Natural killer cell (primary cell): ENCODE measurements at places on chromosomes 5 and 9. TPM values are rescaled to one million over a fixed set of nuclear protein-coding genes. Genes with fewer than 3 reads are reported as not detected.

The MPDZ gene
- not detected for total RNA-seq

The ODF2 gene
- 36.4 TPM for total RNA-seq

The STK10 gene
- total RNA-seq, result 705 TPM

The NPR3 gene
- total RNA-seq, result not detected

The PPP3R2 gene
- not detected for total RNA-seq

The LCN2 gene
- total RNA-seq, result 0.82 TPM

GRCh38 chr5:175658299-175659145 is 651 bp downstream of the HRH2 start:
- peak overlapping the region; percentile 39 for H3K4me3 ChIP-seq
- peaks cover 21% of the 10 kb centered on the region for H3K27me3 ChIP-seq
- H3K27ac ChIP-seq, result no peak overlapping the region

GRCh38 chr9:127949827-127950512 is 12.3 kb upstream of the DPM2 start:
- peaks cover 8% of the 10 kb centered on the region for H3K36me3 ChIP-seq
- no peak overlapping the region for H3K4me3 ChIP-seq
- H3K27ac ChIP-seq, result no peak overlapping the region
- DNase-seq, result no peak
- no peaks in the 10 kb centered on the region for H3K27me3 ChIP-seq
- peaks cover 12% of the 10 kb centered on the region for H3K4me1 ChIP-seq

DNA sequence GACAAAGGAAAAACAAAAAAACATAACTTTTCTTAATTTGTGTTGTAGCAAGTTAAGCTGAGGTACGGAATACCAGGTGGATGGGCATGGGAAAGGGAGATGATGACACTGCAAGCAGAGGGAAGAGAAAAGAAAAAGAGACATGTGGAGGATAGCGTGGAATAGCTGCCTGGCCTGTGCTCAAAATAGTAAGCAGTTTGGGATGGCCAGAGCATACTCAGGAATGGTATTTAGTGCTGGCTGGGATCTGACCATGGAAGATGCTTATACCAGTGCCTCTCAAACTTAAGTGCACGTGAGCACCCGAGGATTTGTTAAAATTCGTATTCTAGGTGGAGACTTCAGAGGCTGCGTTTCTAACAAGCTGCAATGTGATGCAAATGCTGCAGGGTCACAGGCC is 41.3 kb downstream of the LNPEP start:
- H3K27ac ChIP-seq, result no peak overlapping the region
- peaks cover 15% of the 10 kb centered on the region for H3K4me1 ChIP-seq
- no peak for DNase-seq
- H3K4me3 ChIP-seq, result no peak overlapping the region
- H3K27me3 ChIP-seq, result no peaks in the 10 kb centered on the region

GRCh38 chr9:68851657-68852056 is 146.6 kb downstream of the PIP5K1B start:
- no peak overlapping the region for H3K4me3 ChIP-seq
- no peaks in the 10 kb centered on the region for H3K27me3 ChIP-seq
- no peak for DNase-seq
- H3K27ac ChIP-seq, result no peak overlapping the region
- no peaks in the 10 kb centered on the region for H3K36me3 ChIP-seq

DNA sequence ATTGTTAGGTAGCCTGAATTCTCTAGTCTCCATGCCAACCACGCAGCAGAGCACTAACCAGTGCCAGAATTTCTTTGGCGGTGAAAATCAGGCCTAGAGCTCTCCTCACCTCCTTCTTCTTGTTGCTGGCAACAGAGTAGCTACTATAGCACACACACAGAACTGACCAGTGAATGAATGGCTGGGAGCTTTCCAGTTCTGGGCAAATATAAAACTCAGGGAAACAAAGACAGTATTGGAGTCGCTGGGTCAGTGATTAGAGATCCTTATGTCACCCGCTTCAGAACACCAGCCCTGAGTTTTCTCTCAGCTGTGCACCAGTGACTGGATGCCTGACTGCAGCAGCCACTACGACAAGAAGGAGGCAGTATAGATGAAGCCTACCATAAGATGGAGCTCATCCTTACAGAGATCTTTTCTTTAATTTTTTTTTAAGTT is 26.9 kb upstream of the FEM1C start:
- H3K27ac ChIP-seq, result no peak overlapping the region
- DNase-seq, result no peak
- H3K36me3 ChIP-seq, result no peaks in the 10 kb centered on the region
- H3K4me1 ChIP-seq, result no peaks in the 10 kb centered on the region
- no peaks in the 10 kb centered on the region for H3K27me3 ChIP-seq
- H3K4me3 ChIP-seq, result no peak overlapping the region

GRCh38 chr9:128610897-128611296 is 45.8 kb downstream of the DYNC2I2 start:
- no peaks in the 10 kb centered on the region for H3K27me3 ChIP-seq
- DNase-seq, result no peak
- no peaks in the 10 kb centered on the region for H3K4me1 ChIP-seq
- H3K36me3 ChIP-seq, result peaks cover 90% of the 10 kb centered on the region

DNA sequence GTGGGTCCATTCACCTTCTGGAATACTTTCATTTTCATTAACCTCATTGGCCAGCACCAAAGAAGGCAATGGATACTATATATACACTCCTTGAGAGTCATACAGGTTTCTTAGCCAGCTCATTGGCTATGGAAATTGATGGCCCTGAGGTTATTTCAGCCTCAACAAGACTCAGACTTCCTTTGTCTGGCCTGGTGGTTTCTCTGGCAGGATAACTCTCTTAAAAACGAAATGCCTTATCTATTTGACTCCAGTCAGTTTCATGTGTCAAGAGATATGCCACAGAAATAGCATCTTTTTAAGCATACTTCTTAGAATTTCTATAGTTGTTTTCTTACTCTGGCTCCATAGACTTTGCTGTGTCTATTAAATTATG is 28.9 kb downstream of the CDH9 start:
- no peaks in the 10 kb centered on the region for H3K36me3 ChIP-seq
- H3K27me3 ChIP-seq, result no peaks in the 10 kb centered on the region
- H3K4me3 ChIP-seq, result no peak overlapping the region
- DNase-seq, result no peak
- H3K4me1 ChIP-seq, result no peaks in the 10 kb centered on the region
- no peak overlapping the region for H3K27ac ChIP-seq

DNA sequence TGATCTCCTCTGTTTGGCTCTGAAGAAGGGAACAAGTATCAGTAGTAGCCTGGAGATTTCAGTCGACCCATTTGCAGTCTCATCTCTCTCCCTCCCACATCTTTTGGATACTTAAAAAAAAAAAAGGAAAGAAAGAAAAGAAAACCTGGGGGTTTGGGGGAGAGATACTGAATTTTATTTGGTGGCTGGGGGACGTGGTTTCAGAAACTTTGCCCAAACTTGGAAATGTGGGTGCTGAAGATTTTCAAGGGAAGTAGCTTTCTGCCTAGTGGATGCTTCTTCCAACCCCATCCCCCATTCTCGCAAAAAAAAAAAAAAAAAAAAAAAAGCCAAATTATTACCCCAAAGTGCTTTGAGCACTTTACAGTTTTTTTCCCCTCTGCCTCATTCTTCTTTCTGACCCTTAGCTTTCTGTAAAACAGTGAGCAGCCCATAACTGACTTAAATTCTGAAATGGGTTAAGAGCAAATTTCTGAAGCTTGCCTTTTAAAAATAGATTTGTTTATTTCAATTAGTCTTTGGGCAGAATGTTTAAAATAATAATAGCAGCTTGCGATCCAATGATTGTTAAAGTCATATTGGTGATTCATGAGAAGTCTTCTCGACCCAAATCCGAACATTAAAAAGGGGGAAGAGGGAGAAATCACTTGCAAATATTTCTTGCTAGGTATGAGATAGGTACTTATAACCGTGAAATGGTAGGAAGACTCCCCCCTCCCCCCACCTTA is 894 bp downstream of the FST start:
- no peak for DNase-seq
- H3K4me3 ChIP-seq, result peak overlapping the region; percentile 37
- H3K4me1 ChIP-seq, result peaks cover 29% of the 10 kb centered on the region
- H3K27me3 ChIP-seq, result peaks cover 26% of the 10 kb centered on the region

DNA sequence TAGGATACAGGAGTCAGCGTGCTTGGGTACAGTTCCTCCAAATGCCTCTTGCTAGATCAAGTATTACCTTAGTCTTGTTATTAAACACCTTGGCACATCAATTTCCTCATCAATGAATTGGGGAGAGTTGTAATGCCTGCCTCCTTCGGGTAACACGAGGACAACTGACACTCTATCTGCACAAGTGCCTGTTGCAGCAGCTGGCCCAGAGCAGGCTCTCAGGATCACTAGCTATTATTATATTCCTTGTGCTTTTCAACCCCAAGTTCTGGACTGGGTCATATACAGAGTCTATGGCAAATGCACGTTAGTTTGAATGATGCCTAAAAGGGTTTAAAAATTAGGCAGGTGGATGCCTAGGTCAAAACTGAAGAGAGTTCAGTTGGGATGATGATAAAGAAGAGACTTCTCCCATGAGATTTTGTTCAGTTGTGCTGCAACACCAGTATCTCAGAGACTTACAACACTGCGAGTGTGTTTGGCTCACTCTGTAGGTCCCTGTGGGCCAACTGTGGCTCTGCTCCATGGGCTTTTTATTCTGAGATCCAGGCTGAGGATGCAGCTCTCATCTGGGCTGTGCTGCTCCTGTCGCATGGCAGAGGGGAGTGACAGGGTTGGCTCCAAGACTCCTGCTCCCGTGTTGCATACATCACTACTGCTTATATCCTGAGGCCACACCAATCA is 41.1 kb upstream of the TEX48 start:
- H3K27ac ChIP-seq, result no peak overlapping the region
- no peaks in the 10 kb centered on the region for H3K36me3 ChIP-seq
- H3K4me3 ChIP-seq, result no peak overlapping the region

GRCh38 chr5:35518104-35518503 is 99.6 kb upstream of the SPEF2 start:
- H3K36me3 ChIP-seq, result no peaks in the 10 kb centered on the region
- no peak for DNase-seq
- no peaks in the 10 kb centered on the region for H3K4me1 ChIP-seq
- no peak overlapping the region for H3K4me3 ChIP-seq
- H3K27ac ChIP-seq, result no peak overlapping the region
